ENCODE measurements at places on chromosomes 5 and 9.
A peak's percentile ranks its signal among the peaks of the same experiment; 100 is the strongest.

- DNase-seq: no peak
Measured at GRCh38 chr5:168972731-168973130, 328.2 kb downstream of the SLIT3 start.

GRCh38 chr5:43967165-43967564 lies 364.2 kb downstream of the NNT start:
- DNase-seq: no peak

DNA sequence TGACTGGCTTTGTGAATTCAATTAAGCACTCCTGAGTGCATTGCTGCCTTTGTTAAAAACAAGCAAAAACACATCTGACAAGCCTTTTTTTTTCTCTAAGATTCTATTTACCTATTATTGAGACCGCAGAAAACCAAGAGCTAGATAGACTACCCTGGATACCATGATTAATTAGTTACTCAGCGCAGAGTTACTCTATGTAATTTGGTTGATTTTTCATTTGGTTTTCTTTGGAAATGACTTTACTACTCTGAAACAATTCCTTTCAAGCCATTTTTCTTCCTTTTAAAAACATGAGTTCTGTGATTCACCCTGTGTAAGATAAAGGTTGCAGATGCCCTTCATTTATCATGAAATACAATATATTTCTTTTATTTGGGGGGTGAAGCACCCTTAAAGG lies 421.6 kb upstream of the PIK3R1 start:
- no peak for DNase-seq

- DNase-seq: peak; percentile 67
Measured at GRCh38 chr5:135185481-135186065, 151.5 kb upstream of the PITX1 start.

DNA sequence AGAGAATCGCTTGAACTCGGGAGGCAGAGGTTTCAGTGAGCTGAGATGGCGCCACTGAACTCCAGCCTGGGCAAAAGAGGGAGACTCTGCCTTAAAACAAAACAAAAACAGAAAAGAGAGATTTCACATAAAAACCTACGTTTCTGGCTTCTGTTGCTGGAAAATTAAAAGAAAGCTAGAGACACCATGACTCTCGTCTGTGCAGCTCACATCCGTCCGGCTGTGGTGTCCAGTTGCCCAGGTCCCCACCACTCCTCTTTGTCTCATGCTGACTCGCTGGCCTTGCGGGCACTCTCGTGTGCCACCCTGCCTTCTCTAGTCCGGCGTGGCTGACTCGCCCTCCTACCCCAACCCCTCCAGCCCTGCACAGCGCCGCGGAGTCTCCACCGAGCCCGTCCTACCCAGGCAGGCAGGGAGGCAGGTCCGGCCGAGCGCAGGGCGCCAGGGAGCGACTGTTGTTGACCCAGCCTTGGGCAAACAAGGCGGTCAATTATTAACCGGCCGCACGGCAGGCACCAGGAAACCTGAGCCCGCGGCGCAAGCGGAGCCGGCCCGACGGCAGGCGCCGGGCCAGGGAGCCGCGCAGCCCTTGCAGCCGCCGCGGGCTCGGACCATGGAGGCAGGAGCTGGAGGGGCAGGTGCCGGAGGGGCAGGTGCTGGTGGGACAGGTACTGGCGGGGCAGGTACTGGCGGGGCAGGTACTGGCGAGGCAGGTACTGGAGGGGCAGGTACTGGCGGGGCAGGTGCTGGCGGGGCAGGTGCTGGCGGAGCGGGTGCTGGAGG lies at the start of gene PRRT1B:
Gene PRRT1B (plus strand): TSS at position 521 of the 783 bp plus-strand sequence. CDS start 93 bp downstream, at position 614.
- DNase-seq: no peak

DNA sequence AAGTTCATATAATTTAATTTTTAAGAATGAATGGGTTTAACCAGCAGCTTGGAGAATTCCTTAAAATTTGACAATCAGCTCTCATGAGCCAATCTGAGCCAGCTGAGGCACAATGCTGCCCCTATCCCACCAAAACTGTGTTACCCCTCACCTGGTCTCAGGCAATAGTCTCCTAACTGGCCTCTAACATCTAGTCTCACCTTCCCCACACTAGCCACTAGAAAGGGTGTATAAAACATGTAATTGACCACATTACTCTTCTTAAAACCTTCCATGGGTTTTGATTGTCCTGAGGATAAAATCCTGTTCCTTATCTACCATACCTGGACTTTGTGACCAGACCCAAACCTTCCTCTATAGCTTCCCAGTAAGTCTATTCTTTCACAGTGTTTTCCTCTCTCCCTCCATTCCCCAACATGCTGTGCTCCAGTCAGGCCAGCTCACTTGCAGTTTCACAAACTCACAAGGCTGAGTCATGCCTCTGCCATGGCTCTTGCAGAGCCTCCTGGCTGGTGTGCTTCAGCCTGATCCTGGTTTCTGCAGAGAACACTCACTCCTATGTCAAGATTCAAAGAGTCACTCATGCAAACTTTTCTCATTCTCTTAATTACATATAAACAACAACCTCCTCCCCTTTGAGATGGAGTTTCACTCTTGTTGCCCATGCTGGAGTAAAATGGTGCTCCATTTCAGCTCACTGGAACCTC lies 16.0 kb upstream of the ZCCHC7 start:
- DNase-seq: peak; percentile 75

DNA sequence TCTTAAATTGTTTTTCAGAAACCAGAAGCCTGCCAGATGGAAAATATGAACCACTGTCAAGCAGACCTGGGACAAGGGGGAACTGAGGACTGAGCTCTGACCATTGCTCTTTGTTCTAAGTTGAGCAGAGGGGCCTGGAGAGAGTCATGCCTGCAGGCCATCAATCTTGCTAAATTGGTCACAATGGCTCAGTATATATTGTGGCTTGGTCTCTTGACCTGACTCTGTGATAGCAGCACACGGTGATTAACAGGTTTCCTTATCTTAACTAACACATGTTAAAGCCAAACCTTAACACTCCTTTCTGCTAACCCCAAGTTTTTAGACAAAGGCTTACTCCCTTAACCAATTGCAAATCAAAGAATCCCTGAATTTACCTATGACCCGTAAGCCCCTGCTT lies 1281.2 kb upstream of the NUDT12 start:
- DNase-seq: no peak

DNA sequence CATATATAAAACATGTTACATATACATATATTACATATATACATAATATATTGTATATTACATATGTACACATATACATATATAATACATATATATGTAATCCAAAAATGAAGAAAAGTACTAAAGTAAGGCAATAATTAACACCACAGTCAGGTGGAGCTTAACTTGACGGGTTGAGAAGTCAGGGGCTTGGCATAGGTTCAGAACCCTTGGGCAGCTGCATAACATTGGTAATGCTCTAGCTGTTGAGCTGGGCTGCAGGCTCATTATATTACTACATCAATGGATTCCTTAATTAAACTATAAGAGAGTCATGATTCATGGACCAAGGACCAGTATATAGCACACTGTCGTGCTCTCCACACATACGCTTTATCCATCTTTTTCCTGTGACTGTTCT lies 435.2 kb upstream of the ADAMTS16 start:
- no peak for DNase-seq

DNA sequence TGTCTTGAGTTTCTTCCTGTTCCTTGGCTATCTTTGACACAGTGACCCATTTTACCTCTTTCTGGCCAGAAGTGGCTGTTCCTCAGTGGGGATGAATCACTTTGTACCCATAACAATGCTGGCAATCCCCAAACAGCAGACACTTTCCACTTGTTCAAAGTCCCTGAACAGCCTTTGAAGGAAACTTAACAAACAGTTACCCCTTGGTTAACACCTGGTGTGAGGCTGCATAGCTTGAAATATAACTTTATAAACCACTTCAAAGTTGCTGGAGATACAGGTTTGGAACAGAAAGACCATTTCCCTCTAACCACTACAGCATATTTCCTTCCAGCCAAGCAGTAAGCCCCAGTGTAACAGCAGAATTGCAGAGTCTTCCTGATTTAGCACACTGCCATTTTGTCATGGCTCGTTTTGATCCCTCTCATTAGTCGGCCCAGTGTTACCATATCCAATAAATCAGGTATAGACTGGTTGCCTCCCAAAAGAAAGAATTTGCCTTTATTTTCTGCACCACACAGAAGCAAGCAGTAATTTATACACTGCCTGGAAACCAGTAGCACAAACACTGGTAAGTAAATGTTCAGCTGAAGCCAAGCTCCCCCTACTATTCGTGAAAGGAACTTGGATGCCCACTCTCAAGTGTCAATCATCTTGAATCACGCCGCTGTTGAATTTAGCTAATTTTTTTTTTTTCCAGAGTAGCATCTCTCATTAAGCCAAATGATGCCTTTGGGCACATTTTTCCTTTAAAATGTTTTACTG lies 225.9 kb downstream of the PIK3R1 start:
- no peak for DNase-seq

- DNase-seq: peak; percentile 3
Measured at GRCh38 chr5:160105686-160106360, 13.4 kb downstream of the PWWP2A start.

- DNase-seq: no peak
Measured at GRCh38 chr9:77512876-77513275, 135.2 kb downstream of the GNA14 start.

- DNase-seq: no peak
Measured at GRCh38 chr9:129549139-129549538, 71.8 kb downstream of the C9orf50 start.

DNA sequence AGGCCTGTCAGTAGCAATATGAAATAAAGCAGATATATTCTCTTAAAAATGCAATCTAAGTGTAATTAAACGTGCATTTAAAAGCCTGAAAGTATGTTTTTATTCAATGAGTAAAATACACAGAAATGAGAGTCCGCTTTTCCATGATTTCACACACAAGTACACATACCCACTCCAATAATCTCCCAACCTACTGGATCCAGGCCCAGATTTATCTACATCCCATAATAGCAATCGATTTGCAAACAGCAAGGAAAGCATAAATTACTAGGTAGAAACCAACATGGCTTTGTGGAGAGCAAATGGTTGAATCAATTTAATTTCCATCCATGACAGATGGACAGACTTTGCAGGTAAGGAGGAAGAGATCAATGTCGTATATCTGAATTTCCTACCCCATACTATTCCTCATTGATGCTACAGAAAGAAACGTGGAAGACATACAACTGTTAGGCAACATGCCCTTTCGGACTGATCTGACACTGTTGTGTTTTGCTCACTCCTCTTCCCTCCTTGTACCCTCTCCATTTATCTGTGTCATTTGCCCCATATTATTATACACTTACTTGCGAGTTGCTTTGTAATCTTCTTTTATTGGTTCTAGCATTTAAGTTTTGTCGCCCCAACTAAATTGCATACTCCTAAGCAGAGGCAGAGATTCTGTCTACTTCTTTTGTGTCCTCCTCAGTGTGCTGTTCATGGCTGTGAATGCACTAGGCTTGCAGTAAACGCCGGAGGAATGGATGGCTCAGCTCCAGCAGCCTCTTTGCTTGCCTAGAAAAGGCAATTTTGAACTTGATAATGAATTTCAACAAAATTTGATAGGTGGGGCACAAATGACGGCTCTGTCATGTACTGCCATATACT lies 133.6 kb downstream of the NFIB start:
- DNase-seq: no peak

- no peak for DNase-seq
Measured at GRCh38 chr9:88437210-88438146, 49.2 kb downstream of the SPIN1 start.
